GM23248 (cell line): ENCODE measurements at places on chromosomes 11 and 22. TPM values are rescaled to one million over a fixed set of nuclear protein-coding genes. Genes with fewer than 3 reads are reported as not detected.

IMMP1L gene
- total RNA-seq: 6.6 and 8.8 TPM in 2 replicates

APOA4 gene
- not detected in 2 replicates for total RNA-seq

MISFA gene
- not detected in 2 replicates for total RNA-seq

- H3K4me3 ChIP-seq: no peak overlapping the region
- H3K4me1 ChIP-seq: no peaks in the 10 kb centered on the region
- H3K36me3 ChIP-seq: no peaks in the 10 kb centered on the region
Measured at GRCh38 chr11:133230431-133230830, 301.9 kb downstream of the OPCML start.

DNA sequence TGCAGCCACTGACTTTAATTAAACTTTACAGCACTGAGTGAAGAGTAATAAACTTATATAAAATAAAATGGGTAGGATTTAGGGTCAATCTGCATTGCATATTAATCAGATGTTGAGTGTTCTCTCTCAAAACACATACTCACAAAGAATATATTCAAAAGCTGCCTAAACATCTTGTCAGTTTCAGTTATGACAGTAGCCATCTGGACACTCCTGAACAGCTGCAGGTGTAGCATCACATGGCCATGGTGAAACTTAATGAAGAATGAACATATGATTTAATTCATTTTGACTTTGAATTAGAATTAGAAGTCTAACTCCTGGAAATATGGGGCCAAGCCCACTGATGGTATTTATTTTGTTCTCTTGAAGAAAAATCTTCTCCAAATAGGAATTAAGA, 684.3 kb upstream of the RAG2 start:
- H3K4me3 ChIP-seq: no peak overlapping the region
- no peak overlapping the region for H3K27ac ChIP-seq
- no peaks in the 10 kb centered on the region for H3K4me1 ChIP-seq
- no peaks in the 10 kb centered on the region for H3K36me3 ChIP-seq
- DNase-seq: no peak
- H3K27me3 ChIP-seq: no peaks in the 10 kb centered on the region

DNA sequence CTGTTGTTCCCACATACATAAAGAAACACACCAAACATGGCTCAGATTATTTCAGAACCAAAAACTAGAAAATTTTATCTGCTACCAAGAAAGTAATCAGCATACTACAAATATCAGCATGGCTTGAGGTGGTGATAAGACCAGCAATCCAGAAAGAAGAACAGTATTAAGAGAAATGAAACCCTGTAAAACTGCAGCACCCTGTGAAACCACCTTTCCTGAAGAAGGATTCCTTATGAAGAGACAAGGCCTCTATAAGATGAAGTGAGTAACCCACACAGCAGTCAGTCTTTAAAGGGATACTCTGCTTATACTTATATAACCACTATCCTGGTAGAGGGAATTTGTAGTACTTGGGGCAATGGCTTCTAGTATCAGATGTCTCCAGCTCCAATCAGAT, 49.9 kb downstream of the RSF1 start:
- H3K27ac ChIP-seq: no peak overlapping the region
- no peaks in the 10 kb centered on the region for H3K27me3 ChIP-seq
- no peaks in the 10 kb centered on the region for H3K36me3 ChIP-seq

- no peaks in the 10 kb centered on the region for H3K27me3 ChIP-seq
- DNase-seq: peak; percentile 56
- H3K36me3 ChIP-seq: no peaks in the 10 kb centered on the region
- H3K4me3 ChIP-seq: no peak overlapping the region
- peaks cover 41% of the 10 kb centered on the region for H3K4me1 ChIP-seq
Measured at GRCh38 chr11:35539256-35539655, 13.8 kb upstream of the PAMR1 start.

DNA sequence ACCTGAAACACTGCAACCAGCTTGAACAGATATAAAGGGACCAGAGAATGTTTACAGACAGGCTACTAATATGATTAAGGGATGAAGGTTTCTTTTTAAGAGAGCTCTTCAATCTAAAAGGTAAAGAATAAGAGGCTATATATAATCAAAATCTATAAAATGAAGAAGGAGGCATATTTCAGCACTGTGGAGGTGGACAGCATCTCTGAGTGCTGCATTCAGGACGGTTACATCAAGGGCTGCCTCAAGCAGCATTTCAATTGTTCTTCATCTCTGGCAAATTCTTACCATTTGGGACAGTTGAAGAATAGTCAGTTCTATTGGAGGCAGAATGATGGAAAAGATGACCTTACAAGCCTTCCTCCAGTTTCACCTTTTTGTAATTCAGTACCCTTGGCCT, 139.6 kb upstream of the LMO1 start:
- no peaks in the 10 kb centered on the region for H3K4me1 ChIP-seq
- H3K27ac ChIP-seq: no peak overlapping the region
- H3K4me3 ChIP-seq: no peak overlapping the region
- no peaks in the 10 kb centered on the region for H3K36me3 ChIP-seq
- no peaks in the 10 kb centered on the region for H3K27me3 ChIP-seq

DNA sequence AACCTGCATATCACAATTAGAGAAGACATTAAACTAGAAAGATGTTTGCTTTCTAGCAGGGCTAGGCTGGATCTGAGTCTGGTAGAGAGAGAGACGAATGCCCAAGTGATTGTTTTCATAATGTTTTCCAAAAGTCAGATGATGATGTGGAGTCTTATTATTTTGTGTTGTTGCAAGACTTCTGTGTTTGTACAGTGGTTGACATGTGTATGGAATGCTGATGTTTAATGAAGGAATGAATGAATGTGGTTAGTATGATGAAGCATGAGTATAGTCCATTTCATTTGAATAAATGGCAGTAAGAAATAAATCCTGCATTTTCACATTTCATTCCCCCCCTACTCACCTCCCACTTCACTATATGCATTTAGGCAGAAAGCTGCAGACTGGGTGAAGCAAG, 69.6 kb downstream of the PPP2R1B start:
- no peaks in the 10 kb centered on the region for H3K27me3 ChIP-seq
- H3K4me1 ChIP-seq: peaks cover 46% of the 10 kb centered on the region
- H3K4me3 ChIP-seq: no peak overlapping the region
- no peaks in the 10 kb centered on the region; the same call in 1 of the 2 replicates for H3K36me3 ChIP-seq
- DNase-seq: peak; percentile 82

- peaks cover 51% of the 10 kb centered on the region for H3K4me1 ChIP-seq
- H3K4me3 ChIP-seq: no peak overlapping the region
- no peaks in the 10 kb centered on the region for H3K36me3 ChIP-seq
- peak; percentile 85 for DNase-seq
Measured at GRCh38 chr11:84901991-84902390, 725.2 kb downstream of the DLG2 start.

GRCh38 chr11:128691802-128692752, 1.8 kb upstream of the FLI1 start:
- peak overlapping the region; percentile 100 for H3K4me3 ChIP-seq
- peak overlapping the region; percentile 92 for H3K27ac ChIP-seq
- peaks cover 27% of the 10 kb centered on the region for H3K4me1 ChIP-seq
- no peaks in the 10 kb centered on the region for H3K36me3 ChIP-seq
- H3K27me3 ChIP-seq: peaks cover 1% of the 10 kb centered on the region; the same call in 1 of the 2 replicates

GRCh38 chr11:27524155-27524554, 17.6 kb upstream of the LIN7C start:
- no peaks in the 10 kb centered on the region for H3K36me3 ChIP-seq
- no peaks in the 10 kb centered on the region for H3K4me1 ChIP-seq
- no peak overlapping the region for H3K27ac ChIP-seq
- DNase-seq: peak; percentile 81
- H3K27me3 ChIP-seq: no peaks in the 10 kb centered on the region

GRCh38 chr11:79449040-79449439, 8.2 kb upstream of the TENM4 start:
- no peak for DNase-seq
- H3K4me1 ChIP-seq: no peaks in the 10 kb centered on the region
- peaks cover 33% of the 10 kb centered on the region for H3K27me3 ChIP-seq
- no peak overlapping the region for H3K4me3 ChIP-seq

- no peak for DNase-seq
- peaks cover 26% of the 10 kb centered on the region; the same call in 1 of the 2 replicates for H3K27me3 ChIP-seq
- H3K27ac ChIP-seq: no peak overlapping the region
- H3K4me1 ChIP-seq: no peaks in the 10 kb centered on the region
Measured at GRCh38 chr11:117750357-117750756, 46.7 kb downstream of the DSCAML1 start.

DNA sequence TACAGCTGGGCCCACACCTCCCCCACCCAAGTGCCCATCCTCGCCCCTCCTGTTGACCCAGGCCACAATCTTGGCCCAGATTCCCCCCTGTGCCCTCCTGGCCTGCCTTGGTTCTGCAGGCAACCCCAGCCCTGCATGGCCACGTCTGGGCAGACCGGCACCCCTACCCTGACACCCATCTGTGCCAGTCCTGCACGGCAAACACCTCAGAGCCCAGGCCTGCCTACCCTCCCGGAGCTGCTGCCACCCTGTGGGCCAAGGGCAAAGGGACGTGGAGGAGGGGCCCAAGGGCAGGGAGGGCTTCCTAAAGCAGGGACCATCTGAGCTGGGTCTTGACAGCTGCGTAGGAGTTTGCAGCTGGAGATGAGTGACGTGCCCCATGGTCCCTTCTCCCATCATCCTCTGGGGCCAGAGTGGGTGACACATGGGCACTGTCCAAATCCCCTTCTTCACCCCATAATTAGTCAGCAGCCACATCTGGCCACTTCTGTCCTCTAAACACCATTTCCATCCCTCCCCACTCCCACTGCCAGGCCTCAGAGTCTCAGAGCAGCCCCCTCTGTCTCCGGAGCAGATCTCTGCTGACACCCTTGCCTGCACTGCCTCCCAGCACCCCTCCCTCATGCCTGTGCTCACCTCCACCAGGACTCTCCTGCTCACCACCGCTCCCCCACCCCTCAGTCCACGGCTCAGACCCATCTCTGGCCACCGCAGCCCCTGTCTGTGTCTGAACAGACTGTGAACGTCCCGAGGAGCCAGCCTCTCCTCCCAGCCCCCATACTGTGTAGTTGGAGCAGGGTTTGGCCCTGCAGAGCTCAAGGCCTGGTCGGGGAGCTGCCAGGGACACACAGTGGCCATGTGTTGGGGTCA, 35.6 kb upstream of the PPARA start:
- peaks cover 11% of the 10 kb centered on the region; the same call in 1 of the 2 replicates for H3K36me3 ChIP-seq
- no peak overlapping the region for H3K4me3 ChIP-seq
- no peaks in the 10 kb centered on the region for H3K27me3 ChIP-seq
- H3K4me1 ChIP-seq: peaks cover 16% of the 10 kb centered on the region
- peak; percentile 45 for DNase-seq
- peak overlapping the region; percentile 82 for H3K27ac ChIP-seq
